Tibial artery (tissue), 4 donors: ENCODE measurements at places on chromosomes 2 and 18.

DNA sequence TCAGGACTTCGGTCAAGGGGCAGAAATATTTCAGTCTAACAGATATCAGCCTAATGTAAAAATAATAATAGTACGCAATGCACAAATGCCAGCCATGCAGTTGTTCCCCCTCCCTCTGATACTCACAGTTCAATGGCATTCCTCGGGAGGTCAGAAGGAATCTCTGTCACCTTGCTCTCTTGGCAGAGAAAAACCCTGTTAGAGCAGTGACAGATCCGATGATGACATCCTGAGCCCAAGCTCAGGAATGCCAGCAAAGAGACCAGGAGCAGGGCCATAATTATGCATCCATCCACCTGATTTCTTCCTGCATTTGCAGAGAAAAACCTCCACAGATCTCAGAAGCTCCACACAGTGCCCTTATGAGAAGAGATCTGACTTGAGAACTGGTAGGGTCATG is at the start of gene FSHR:
FSHR (minus strand) TSS at position 376 of the 400 bp plus-strand sequence; CDS start at position 278, 98 bp downstream.
- DNase-seq = no peak

DNA sequence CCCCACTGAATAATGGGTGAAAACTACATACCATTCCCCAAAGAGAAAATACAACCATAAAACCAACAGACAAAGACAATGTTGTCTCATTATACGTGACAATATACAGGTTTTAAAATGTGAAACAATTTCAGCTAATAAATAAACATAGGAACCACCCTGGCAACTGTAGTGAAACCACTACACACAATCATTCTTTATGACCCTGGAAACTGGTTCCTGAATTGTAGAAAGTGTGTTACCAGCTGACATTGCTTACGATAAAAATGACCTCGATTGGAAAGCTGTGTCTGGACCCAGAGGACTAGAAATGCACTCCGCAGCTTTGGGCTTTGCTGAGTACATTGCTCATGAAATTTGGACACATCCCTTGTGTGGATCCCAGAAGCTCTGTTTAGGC is 73.9 kb upstream of the LPIN2 start:
- DNase-seq = no peak

GRCh38 chr18:63648241-63648640 is 4.2 kb upstream of the SERPINB4 start:
- DNase-seq = no peak

DNA sequence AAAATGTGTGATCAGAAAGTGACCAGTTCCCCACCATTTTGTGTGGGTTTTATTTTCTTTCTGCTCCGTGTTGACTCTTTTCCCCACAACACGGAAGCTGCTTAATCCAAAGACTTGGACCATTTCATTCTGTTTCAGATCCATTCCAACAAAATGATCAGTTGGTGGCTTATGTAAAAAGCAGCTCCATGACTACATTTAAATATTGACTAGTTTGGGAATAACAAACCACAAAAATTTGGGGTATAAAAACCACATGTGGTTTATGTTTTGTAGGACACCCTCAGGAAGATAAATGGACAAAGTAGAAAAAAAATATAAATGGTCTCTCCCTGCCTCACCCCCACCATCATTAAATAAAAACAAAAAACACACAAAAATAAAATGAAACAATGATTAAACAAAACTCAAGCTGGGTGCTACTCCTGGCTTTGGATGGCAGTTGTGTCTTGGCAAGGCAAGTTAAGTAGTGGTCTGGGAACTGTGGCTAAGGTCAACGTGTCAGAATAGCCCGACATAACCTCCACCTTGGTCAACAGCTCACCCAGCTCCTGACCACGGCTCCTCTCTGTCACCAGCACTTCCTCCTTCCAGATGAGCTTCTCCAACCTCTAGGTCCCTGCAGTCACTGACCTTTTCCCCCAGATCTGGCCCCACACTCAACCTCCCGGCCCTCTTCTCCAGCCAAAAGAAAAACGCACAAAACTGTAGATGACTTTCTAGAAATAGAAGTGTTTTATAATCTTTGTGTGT is 12.8 kb upstream of the WIPF1 start:
- no peak for DNase-seq

DNA sequence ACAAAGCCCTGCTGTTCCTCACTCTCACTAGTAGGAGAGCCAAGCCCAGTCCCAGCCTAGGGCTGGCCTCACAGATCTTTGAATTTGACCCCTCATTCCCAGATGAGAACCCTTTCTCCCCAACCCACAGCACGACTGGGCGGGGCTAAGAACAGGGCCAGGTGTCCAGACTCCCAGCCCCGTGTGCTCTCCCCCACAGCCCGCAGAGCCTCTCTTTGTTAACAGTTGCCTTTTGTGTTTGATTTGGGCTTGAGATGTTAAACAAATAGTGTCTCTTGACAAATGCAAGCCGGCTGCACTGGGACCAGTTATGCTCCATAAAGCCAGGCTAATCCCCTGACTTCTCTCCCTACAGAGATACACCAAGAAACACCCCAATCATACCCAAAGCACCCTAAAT is 4.7 kb upstream of the KCNK3 start:
- no peak for DNase-seq

GRCh38 chr2:10285556-10286198 is 17.0 kb upstream of the HPCAL1 start:
- peak; percentile 97 for DNase-seq

GRCh38 chr2:196586511-196586991 is 53.0 kb upstream of the CCDC150 start:
- no peak for DNase-seq

DNA sequence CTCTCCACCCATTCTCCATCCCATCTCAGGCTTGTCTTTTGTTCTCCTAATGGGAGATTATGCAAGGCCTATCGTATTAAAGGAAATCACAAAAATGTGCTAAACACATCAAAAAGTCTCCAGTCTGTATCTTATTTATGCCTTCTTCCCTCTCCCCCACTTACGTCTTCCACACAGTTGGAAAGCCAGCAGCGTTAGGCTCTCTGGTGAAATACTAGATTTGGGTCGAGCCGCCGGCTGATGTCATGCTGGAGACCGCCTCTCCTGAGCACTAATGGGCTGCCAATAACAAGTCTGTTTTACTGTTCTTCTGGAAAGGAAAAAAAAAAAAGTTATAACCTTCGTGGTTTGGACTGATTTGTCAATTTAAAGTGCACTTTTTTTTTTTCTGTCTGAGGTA is 182.7 kb upstream of the SIX2 start:
- DNase-seq = no peak

DNA sequence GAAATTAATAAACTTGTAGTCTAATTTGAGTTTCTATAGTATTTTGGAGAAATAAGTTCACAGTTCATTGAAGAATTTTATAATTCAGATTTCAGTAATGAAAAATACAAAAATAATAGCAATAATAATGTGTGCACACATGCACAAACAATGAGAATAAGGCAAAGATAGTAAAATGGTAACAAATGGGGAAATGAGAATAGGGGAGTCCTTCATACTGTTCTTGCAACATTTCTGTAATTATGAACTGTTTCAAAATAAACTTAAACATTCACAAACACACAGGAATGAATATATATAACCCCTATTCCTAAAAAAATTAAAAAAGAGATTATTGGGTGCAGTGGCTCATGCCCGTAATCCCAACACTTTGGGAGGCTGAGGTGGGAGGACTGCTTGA is 63.9 kb downstream of the SPRED2 start:
- DNase-seq = no peak

DNA sequence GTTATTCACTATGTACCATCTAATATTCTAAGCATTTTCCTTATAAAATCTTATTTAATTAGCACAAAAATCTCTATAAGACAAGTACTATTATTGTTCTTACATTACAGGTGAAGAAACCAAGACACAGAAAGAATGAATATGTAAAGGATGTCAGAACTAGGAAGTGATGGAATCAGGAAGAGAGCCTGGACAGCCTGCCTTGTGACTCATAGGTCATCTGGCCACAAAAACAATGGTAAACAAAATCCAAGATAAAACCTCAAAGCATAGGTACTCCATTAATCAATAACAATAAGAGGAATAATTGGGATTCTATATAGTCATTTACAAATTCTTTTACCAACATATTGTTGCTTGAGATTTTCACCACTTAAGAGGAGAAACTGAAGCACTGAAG is 505.4 kb upstream of the PIK3C3 start:
- DNase-seq = no peak
